ENCODE measurements at places on chromosomes 13 and 19. TPM values are rescaled to one million over a fixed set of nuclear protein-coding genes. Genes with fewer than 3 reads are reported as not detected.
A peak's percentile ranks its signal among the peaks of the same experiment; 100 is the strongest.

The MYBPC2 gene
- 0.27 TPM for polyA plus RNA-seq

The PNMA8A gene
- polyA plus RNA-seq, result 2.9 TPM

The PRRG2 gene
- 21.3 TPM for polyA plus RNA-seq

The AMER2 gene
- polyA plus RNA-seq, result not detected

The ZNF560 gene
- polyA plus RNA-seq, result not detected

- H3K27me3 ChIP-seq, result no peaks in the 10 kb centered on the region
- H3K27ac ChIP-seq, result peak overlapping the region; percentile 56
- peaks cover 5% of the 10 kb centered on the region for H3K36me3 ChIP-seq
- no peak for DNase-seq
- H3K4me3 ChIP-seq, result no peak overlapping the region
Observed at GRCh38 chr13:97319113-97319720, 97.1 kb downstream of the MBNL2 start.

- H3K27me3 ChIP-seq, result no peaks in the 10 kb centered on the region
- no peaks in the 10 kb centered on the region for H3K36me3 ChIP-seq
- no peak for DNase-seq
- no peak overlapping the region for H3K27ac ChIP-seq
- no peaks in the 10 kb centered on the region for H3K4me1 ChIP-seq
- no peak overlapping the region for H3K4me3 ChIP-seq
Observed at GRCh38 chr19:4984438-4984990, 15.6 kb downstream of the KDM4B start.

DNA sequence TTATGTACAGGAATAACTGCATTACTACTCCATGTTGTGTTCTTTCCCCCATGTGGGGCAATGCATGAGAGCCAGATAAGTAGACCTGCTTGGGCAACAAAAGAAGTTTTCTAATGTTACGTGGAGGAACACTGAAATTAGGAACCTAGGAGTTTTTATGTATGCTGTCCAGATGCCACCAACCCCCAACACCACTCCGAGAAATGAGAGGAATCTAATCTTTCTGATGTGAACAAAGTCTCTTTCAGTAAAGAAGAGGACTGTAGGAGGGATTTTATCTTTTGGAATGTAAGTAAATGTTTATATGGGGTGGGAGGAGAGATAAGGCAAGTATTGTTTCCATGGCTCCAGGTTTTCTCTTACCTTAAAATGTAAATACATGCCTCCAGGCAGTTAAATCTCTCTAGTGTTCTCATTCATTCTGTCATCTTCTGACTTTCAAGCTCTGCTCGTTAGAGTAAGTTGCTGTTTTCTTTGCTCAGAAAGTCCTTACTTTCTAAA, 820.6 kb downstream of the PCDH17 start:
- H3K4me1 ChIP-seq, result peaks cover 5% of the 10 kb centered on the region
- H3K36me3 ChIP-seq, result no peaks in the 10 kb centered on the region

- H3K27me3 ChIP-seq, result no peaks in the 10 kb centered on the region
- H3K27ac ChIP-seq, result no peak overlapping the region
- peak; percentile 30 for DNase-seq
- no peaks in the 10 kb centered on the region for H3K4me1 ChIP-seq
- H3K4me3 ChIP-seq, result no peak overlapping the region
- H3K36me3 ChIP-seq, result no peaks in the 10 kb centered on the region
Observed at GRCh38 chr19:5128936-5129389, 160.1 kb downstream of the KDM4B start.

- peak overlapping the region; percentile 100 for H3K27ac ChIP-seq
- H3K36me3 ChIP-seq, result peaks cover 26% of the 10 kb centered on the region
- H3K4me3 ChIP-seq, result peak overlapping the region; percentile 84
- peak; percentile 57 for DNase-seq
Observed at GRCh38 chr19:47109541-47110375, 3.8 kb downstream of the ZC3H4 start.

DNA sequence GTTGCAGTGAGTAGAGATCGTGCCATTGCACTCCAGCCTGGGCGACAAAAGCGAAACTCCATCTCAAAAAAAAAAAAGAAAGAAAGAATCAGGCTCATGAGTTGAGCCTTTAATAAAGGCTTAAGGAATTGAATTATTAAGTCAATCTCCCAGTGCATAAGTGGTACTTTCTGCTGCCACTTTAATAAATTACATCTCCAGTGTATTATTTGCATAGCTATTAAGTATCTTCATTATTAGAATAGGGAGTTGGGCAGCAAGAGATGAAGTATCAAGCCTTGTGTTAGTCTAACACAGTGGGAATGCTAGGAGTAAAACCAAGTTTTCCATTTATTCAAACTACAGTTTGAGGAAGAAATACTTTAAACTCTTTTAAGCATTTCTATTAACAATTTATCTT, 15.6 kb upstream of the FAM124A start:
- H3K27ac ChIP-seq, result no peak overlapping the region
- H3K4me1 ChIP-seq, result no peaks in the 10 kb centered on the region
- no peak overlapping the region for H3K4me3 ChIP-seq
- peaks cover 5% of the 10 kb centered on the region for H3K27me3 ChIP-seq

DNA sequence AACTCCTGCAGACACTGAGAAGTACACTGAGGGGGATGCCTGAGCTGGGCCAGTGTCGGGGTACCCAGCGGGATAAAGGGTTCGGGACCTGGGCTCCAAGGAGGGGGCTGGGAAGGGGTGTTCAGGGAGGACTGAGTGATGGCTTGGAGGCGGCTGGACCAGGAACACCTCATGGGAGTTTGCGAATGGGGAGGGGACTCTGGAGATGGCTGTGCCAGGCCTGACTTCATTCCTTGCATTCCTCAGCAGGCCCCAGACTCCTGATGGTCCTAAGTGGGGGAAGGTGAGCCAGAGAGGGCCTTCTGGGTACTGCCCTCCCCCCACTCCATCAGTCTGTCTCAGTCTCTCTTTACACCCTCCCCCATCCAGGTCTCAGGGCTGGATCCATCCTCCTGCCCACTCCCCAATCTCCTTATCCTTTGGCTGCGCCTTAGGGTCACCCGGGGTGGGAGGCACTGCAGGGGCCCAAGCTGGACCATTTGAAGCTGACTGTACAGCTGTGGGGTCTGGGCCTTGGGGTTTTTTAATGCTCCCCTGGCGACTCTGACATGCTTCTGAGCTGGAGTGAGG, 13.8 kb downstream of the PAK4 start:
- no peak for DNase-seq
- H3K27me3 ChIP-seq, result no peaks in the 10 kb centered on the region
- H3K36me3 ChIP-seq, result peaks cover 66% of the 10 kb centered on the region
- H3K27ac ChIP-seq, result no peak overlapping the region
- H3K4me3 ChIP-seq, result no peak overlapping the region
- peaks cover 12% of the 10 kb centered on the region for H3K4me1 ChIP-seq

GRCh38 chr19:19381007-19381926, 24.2 kb upstream of the GATAD2A start:
- no peak for DNase-seq
- no peak overlapping the region for H3K4me3 ChIP-seq
- no peaks in the 10 kb centered on the region for H3K27me3 ChIP-seq
- no peaks in the 10 kb centered on the region for H3K4me1 ChIP-seq

DNA sequence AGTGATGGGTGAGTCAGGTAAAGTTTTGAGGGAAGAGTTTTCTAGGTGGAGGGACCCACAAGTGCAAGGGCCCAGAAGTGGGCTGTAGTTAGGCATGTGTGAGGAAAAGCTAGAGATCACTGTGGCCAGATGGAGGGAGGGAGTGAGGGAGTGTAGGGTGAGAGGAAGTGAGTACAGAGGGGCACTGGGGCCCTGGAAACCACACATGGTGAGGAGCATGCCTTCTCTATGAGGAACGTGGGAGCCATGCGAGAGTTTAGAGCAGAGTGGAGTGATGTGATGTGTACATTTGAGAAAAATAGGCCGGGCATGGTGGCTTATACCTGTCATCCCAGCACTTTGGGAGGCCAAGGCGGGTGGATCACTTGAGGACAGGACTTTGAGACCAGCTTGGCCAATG, 14.7 kb upstream of the SHKBP1 start:
- no peak overlapping the region for H3K4me3 ChIP-seq
- H3K27me3 ChIP-seq, result peaks cover 5% of the 10 kb centered on the region
- H3K36me3 ChIP-seq, result no peaks in the 10 kb centered on the region
- H3K4me1 ChIP-seq, result no peaks in the 10 kb centered on the region
- no peak overlapping the region for H3K27ac ChIP-seq
- no peak for DNase-seq

DNA sequence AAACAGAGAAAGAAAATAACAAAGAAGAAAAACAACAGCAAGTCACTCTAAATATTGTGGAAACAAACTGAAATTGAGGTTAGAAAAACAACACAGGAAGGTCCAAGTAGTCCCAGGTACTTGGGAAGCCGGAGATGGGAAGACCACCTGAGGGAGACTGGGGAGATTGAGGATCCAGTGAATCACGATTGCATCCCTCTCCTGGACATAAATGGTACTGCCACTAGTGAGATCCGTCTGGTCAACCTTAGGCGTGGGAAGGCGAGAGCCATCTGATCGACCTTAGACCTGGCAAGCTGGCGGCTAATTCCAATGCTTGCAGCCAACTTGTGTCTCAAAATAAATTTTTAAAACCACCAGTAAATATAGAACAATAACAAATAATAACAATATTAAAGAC, 81.9 kb downstream of the ZNF726 start:
- no peaks in the 10 kb centered on the region for H3K36me3 ChIP-seq
- no peaks in the 10 kb centered on the region for H3K27me3 ChIP-seq
- H3K4me1 ChIP-seq, result no peaks in the 10 kb centered on the region

- DNase-seq, result no peak
- H3K27ac ChIP-seq, result no peak overlapping the region
- H3K4me3 ChIP-seq, result no peak overlapping the region
- peaks cover 13% of the 10 kb centered on the region for H3K4me1 ChIP-seq
Observed at GRCh38 chr13:112764864-112765561, 75.2 kb downstream of the ATP11A start.

DNA sequence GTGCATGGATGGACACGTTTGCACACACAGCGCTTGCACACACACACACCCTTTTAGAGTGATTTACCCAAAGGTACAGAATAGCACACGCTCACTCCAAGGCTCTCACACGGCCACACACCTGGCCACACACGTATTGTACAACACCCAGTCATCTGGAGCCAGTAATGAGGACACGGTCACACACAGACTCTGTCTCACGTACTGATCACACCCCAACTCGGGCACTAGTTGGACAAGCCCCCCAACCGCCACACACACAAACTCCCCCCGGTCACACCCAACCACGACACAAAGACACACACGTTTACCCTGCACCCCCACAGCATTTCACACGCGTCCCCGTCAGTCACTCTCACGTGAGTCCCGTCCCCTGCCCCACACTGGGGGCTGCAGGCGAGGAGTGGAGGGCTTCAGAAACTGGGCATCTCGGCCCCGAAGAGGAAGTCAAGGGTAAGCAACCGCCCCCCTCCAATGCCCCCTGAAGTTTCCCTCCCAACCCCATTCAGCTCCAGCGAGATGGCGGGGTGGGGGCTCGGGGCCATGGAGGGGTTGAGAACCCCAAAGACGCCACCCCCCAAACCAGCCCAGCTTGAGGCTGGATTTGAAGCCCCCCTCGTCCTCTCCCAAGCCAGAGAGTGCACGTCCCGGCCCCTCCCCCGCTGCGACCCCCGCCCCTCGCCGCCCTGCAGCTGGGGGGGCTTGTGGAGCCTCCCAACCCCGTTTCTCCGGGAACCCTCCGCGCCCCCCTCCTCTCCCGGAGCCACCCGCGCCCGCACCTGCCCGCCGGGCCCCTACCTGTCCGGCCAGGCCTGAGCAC, 599 bp downstream of the OLFM2 start:
- DNase-seq, result no peak
- H3K4me1 ChIP-seq, result peaks cover 2% of the 10 kb centered on the region
- H3K4me3 ChIP-seq, result no peak overlapping the region
- H3K36me3 ChIP-seq, result no peaks in the 10 kb centered on the region

DNA sequence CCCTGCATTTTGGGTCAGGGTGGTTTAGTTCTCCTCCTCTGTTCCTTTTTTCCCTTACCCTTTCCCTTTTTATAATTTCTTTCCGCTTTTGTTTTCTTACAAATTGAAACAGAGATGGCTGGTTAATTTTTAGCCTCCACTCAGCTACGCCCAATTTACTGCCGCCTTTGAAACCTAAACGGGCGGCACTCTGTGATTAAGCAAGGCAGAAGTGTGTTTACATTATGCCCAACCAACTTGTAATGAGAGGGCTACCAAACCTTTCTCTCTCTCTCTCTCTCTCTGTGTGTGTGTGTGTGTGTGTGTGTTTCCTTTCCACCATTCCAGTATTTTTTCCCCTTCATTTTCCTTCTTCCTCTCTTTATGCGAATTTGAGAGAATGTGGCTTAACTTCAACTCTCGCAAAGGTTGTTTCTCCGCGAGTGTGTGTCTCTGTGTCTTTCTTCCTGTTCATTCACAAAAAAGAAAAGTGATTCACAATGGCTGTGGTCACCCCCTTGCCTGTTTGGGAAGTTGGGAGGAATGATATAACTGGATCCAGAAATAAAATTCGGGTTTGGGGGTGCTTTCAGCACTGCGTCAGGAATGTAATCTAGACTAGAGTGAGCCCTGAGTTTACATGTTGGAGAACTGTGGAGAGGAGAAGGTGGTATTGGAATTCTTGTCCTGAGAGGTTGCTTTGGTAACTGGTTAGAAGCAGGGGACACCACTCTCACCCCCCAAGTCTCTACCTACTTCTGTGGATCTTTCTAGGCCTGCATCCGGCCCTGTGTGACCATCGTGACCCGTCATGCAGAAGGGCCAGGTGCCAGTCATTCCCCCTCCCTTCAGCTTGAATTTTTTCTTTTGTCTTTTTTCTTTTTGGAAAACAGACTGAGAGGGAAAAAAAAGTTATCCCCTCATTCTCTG, 31.4 kb downstream of the NFIX start:
- no peak overlapping the region for H3K4me3 ChIP-seq
- no peaks in the 10 kb centered on the region for H3K4me1 ChIP-seq
- H3K27me3 ChIP-seq, result no peaks in the 10 kb centered on the region
- DNase-seq, result peak; percentile 74
- no peak overlapping the region for H3K27ac ChIP-seq
- peaks cover 9% of the 10 kb centered on the region for H3K36me3 ChIP-seq

- peak; percentile 85 for DNase-seq
- H3K36me3 ChIP-seq, result peaks cover 27% of the 10 kb centered on the region
- H3K4me1 ChIP-seq, result peaks cover 2% of the 10 kb centered on the region
- H3K27ac ChIP-seq, result peak overlapping the region; percentile 62
- no peak overlapping the region for H3K4me3 ChIP-seq
Observed at GRCh38 chr19:47623921-47624391, 15.0 kb downstream of the BICRA start.

- no peaks in the 10 kb centered on the region for H3K4me1 ChIP-seq
- no peaks in the 10 kb centered on the region for H3K27me3 ChIP-seq
- H3K4me3 ChIP-seq, result no peak overlapping the region
Observed at GRCh38 chr13:45949161-45949560, 97.6 kb upstream of the SIAH3 start.

DNA sequence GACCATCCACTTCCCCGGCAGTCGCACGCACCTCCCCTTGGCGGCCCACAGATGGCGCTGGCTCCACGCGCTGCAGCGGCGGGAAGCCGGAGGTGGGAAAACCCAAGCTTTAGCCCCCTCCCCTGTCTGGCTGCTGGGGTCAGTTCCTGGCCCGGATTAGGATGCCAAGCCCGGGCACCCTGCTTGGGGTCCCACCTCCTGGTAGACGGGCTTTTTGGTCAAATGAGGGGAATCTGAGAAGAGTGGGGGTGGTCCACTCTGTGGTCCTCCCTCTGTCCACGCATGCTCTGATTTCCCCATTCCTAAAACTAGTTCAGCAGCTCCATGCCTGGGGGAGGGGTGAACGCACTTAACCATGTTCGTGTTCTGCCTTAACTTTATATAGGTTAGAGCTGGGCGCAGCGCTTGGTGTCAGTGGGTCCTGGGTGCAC, 8.1 kb upstream of the ADGRE2 start:
- H3K27ac ChIP-seq, result no peak overlapping the region
- H3K36me3 ChIP-seq, result no peaks in the 10 kb centered on the region
- DNase-seq, result no peak
- H3K27me3 ChIP-seq, result no peaks in the 10 kb centered on the region
- H3K4me1 ChIP-seq, result no peaks in the 10 kb centered on the region

- H3K27ac ChIP-seq, result no peak overlapping the region
- H3K4me3 ChIP-seq, result no peak overlapping the region
- H3K4me1 ChIP-seq, result no peaks in the 10 kb centered on the region
- H3K36me3 ChIP-seq, result no peaks in the 10 kb centered on the region
- H3K27me3 ChIP-seq, result no peaks in the 10 kb centered on the region
- DNase-seq, result peak; percentile 7
Observed at GRCh38 chr13:43196086-43196621, 172.8 kb downstream of the DNAJC15 start.
